ENCODE measurements at places on chromosomes 16 and 17.

DNA sequence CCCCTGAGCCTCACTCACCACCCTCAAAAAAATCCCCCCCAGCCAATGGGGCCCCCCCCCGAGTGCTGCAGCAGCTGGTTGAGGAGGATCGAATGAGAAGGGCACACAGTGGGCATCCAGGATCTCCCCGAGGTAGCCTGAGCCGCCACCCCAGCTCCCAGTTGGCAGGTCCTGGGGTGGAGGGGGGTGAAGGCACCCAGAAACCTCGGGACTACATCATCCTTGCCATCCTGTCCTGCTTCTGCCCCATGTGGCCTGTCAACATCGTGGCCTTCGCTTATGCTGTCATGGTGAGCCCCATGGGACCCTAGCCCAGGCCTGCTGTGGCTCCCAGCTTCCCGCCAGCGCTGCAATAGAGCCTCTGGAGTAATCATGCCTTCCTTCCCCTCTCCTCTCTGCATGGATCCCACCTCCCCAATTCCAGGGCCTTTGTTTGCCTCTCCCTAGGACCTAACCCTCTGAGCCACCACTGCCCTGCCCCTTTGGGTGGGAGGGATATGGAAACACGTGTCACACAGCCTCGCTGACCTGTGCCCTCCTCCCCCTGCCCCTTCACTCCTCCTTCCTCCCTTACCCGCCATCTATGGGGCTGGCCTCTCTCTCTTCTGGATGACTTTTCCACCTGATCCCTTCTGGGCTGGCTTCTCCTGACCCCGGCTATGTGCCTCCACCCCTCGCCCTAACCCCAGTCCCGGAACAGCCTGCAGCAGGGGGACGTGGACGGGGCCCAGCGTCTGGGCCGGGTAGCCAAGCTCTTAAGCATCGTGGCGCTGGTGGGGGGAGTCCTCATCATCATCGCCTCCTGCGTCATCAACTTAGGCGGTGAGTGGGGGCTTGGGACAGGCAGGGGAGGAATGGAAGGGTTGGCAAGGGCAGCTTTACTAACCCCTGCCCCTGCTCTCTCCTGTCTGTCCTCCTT is 1.9 kb downstream of the PRRT2 start:
- no peak for DNase-seq

- DNase-seq: peak; percentile 71
These were observed 26.4 kb downstream of the ARHGAP17 start for GRCh38 chr16:24988593-24989338.

DNA sequence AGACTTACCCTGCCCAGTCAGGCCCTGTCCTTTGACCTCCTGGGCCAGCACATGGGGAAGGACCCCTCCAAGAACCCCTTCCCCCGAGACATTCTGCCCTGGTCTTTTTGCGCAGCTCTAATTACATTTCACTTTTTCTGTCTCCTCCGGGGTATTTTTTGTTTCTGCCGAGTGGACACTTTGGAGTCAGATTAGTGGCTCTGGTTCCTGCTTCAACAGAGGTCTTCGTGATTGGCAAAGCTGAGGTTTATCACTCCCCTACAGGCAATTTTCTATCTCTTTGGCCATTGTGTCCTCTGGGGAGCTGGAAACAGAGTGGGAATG is 23.5 kb downstream of the ANKRD40 start:
- DNase-seq: no peak

DNA sequence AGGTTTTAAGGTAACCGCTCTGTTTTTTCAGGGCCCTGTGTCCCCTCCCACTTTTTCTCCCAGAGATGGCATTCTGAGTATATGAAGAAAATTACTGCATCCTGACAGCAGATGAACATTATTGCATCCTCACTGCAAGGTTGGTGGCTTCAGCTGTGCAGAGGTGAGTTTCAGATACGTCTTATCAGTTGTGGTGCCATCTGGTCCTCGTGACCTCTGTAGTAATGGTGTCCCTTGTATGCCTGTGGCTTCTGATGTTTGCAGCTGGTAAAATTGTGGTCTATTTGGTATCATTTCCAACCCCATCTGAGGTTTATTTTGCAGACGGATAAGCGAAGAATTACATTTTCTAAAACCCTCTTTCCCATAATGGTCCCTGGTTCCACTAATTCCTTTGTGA is 417.0 kb downstream of the HS3ST3B1 start:
- DNase-seq: no peak

GRCh38 chr16:18975109-18975508 is 8.6 kb upstream of the TMC7 start:
- DNase-seq: no peak

DNA sequence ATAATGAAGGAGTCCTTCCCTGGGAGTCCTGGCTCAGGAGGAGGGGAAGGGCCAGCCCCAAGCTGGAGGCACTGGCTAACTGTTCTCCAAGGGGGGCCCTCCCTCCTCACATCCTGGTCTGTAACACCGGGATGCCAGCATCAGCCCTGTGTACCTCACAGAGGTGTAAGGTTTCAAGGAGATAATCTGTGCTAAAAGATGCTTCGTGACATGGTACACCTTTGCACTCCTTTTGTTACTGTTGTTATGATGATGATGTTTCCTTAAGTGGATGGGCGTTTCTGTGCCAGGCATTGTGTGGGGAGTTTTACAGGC is 236.7 kb upstream of the TNRC6C start:
- DNase-seq: no peak

DNA sequence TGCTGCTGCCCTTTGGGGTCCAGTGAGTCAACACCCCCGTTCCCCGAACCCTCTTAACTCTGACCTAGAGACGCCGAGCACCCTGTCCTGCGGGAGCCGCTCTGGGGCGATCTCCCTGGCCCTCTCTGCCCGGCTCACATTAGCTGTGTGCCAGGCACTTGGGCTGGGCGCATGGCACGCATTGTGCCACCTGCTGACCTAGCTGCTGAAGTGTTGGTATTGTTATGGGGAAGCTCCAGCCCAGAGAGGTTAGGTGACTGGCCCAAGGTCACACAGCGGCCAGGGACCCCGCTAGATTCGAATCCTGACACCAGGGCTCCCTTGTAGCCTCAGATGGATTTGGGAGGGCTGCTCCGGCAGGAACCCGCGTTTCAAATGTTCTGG is 1.1 kb downstream of the HSD17B1 start:
- DNase-seq: no peak
